ENCODE measurements at places on chromosomes 13 and 19.
A peak's percentile ranks its signal among the peaks of the same experiment; 100 is the strongest.

GRCh38 chr19:53942001-53942786 is 20.5 kb upstream of the CACNG8 start:
- DNase-seq, result no peak

- DNase-seq, result no peak
Measured at GRCh38 chr13:100625447-100625846, 36.9 kb upstream of the GGACT start.

DNA sequence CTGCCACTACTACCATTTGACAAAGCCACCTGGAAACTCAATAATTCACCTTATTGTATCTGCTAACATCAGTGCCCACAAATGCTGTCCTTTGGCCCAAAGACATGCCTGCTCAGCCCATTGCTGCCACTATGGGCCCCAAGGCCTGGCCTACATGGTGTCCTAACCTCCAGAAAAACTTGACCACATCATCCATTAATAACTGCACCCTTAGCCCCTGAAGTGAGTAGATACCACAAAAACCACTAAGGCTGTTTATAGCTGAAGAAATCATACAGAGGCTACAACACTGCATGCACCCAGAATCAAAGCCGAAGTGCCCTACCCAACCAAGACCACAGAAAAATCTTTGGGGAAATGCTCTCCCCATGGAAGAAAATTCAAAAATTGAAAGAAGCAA is 932.8 kb upstream of the SLITRK6 start:
- DNase-seq, result no peak

GRCh38 chr19:38183251-38183897 is 40.6 kb downstream of the DPF1 start:
- DNase-seq, result peak; percentile 28

DNA sequence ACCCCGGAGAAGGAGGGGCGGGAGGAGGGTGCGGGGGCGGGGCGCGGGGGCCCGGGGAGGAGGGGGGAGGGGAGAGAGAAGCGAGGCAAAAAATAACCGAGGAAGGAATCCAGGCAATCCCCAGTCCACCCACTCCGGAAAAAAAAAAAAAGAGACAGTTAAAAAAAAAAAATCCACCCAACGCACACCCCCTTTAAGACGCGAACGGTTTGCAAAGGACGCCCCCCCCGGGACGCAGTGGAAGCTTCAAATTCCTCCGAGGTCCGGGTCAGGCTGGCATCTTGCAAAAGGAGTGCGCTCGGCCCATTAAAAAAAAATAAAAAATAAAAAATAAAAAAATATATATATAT is at the start of gene CACNA1A:
Gene CACNA1A, minus strand, starts transcription at position 9 of the 350 bp plus-strand sequence. CDS start 255 bp downstream, outside the sequence.
- DNase-seq, result no peak

GRCh38 chr19:43664018-43664417 is 6.0 kb downstream of the PLAUR start:
- no peak for DNase-seq

DNA sequence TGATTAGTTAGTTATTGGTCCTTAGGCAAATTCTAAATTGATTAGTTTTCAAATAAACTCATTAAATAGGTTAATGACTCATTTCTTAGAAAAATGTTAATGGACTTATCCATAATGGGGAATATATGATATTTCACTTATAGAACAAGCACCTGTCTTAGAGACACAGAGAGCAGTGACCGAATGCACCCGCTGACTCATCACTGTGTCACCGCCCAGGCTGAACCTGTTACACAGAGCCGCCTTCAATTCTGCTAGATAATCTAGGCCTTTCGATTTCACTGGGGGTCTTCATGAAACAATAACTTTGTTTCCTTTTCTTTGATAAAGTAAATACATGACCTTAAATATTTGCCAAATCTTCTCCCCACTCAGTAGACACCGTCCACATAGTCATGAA is 13.1 kb downstream of the IRS2 start:
- no peak for DNase-seq

GRCh38 chr19:38401148-38401547 is 1.7 kb upstream of the FAM98C start:
- no peak for DNase-seq
